ENCODE measurements at places on chromosomes 7 and 10.

DNA sequence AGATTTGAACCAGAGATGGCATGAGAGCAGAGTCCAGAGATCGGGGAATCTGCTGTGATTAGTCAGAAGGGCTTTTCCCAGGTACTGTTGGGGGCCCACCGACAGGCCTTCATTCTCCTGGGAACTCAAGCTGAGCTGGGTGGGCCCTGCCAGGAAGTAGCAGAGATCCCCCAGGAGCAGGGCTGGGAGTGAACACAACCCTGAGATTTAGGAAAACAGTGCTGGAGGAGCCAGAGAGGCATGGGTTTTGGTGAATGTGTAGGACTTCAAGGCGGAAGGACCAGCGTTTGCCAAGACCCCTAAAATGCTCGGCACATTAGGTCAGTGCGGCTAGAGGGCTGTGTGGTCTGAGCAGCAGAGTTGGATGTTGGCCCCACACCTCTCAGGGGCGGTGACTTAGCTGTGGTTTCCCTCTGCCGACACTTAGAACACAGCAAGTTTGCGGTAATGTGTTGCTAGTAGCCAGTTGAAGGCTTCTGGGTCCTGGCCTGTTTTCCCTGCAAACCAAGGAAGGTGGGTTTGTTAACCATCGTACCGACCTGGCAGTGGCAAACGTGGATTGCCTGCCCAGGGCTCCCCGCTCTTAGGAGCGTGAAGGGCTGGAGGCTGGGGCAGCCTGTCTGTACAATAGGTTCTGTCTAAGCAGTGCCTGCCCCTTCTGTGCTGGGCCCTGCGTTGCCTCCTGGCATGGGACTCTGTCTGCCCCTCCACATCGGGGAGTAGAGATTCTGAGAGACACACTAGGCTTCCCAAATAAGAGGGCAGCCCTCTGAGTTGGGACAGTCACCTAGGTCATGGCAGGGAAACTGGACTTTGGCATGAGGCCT lies 14.0 kb downstream of the NACAD start:
- no peak for DNase-seq

DNA sequence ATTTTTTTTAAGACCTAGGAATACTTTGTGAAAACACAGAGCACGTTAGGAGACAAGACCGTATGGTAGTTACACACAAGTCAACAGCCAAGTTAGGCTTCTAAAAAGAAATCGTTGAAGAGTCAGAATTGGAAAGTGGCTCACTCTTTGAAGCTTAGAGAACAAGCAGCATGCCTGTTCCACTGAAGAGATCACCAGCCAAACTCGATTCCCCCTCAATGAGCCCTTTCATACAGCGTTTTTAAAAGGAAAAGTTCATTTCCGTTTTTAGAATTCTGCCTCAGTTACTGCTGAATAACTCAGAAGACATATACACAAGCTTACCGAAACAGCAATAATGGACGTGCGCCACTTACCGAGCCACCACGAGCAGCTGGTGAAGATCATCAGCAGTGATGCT lies 41.0 kb downstream of the MCMBP start:
- DNase-seq = no peak

- no peak for DNase-seq
These were observed 89.0 kb upstream of the PIK3CG start for GRCh38 chr7:106775975-106776607.

GRCh38 chr10:122062831-122063674 lies 74.1 kb downstream of the TACC2 start:
- no peak for DNase-seq
